DMS79 (cell line): ENCODE measurements at places on chromosomes 6 and 20.

DNA sequence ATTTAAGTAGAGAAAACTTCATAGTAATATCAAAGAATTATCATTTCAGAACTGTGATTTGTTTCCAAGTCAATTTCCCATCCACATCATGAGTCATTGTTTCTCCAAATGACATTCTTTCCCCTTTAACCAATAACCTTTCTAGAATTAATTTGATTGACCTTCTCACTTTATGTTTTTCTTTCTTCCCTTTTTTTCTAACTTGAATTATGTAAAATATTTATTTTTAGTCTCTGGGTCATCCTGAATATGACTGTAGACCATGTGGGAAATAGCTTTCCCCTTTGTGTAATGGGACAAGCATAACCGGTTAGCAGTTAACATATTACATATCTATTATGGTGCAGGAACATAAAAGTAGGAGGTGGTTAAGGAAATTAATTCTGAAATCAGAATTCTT is 291.1 kb downstream of the GJA1 start:
- DNase-seq, result no peak

DNA sequence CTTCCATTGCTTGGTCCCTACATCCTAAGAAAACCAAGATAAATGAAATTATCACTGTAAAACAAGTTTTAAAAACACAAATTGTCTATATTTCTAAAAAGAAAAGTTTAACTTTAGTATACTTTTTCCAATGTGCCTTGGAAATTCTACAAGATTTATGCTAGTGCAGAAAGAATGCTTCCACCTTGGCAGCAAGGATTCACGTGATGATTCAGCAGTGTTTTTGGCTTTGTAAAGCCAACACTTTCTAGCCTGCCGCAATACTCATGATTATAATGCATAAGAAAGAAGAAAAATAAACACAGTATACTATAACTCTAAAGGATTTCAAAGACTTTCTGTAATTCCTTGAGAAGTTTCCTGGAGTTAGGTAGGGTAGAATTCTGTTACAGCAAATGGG is 442.7 kb downstream of the TENT5A start:
- DNase-seq, result no peak

DNA sequence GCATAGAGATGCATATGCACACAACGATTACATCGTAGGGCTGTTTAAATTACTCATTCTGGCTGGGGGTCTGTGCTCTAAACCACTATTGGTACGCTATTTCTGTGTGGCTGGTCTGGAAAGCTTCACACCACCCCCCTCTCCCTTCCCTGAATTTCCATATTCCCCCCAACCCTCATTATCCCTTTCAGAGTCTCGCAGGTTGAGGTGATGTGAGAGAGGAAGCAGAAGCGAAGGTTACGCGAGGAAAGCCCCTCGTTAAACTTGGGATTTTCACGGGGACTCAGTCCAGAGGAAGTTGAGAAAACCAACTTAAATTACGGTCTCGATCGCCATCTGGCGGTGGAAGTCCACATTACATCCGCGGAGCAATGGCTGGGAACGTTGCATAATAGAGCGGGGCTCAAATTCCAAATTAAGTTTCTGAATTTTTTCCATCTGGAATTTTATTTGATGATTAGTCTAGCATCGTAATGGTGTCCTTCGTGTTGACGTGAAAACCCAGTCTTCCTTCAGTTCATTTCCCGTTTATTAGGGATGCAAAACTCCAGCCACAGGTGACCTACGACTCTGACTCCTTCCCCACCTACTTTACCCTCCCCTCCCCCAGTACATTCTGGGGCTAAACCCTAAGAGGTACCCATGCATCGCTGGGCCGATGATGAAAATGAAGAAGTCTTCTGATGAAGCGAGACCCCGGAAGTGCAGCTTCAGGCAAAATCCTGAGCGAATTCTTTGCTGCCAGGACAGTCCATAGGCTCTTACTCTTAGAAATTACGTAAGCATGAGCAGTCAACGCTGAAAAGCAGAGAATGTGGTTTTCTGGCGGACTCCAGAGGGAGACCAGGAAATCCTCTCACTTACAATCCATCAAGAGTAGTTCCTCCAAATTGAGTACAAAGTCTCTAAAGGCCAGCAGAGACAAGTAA is 19.7 kb downstream of the HLA-DOB start:
- DNase-seq, result peak; percentile 33

DNA sequence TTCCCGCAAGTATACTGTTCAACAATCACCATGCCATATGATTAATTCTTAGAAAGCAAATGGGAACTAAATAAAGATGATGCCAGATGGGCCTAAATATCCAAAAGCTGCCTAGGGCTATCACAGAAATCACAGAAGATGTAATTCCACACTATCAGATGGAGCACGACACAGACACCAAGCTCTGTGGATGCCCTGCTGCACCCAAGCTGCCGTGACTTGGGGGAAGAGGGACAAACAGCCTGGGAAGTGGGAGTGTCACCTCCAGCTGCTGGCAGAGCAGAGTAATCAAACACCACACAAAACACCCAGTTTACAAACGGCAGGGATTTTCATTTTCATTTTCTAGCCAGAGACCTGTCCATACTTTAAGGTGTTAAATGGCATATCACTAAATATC is 35.7 kb downstream of the PDE10A start:
- no peak for DNase-seq

DNA sequence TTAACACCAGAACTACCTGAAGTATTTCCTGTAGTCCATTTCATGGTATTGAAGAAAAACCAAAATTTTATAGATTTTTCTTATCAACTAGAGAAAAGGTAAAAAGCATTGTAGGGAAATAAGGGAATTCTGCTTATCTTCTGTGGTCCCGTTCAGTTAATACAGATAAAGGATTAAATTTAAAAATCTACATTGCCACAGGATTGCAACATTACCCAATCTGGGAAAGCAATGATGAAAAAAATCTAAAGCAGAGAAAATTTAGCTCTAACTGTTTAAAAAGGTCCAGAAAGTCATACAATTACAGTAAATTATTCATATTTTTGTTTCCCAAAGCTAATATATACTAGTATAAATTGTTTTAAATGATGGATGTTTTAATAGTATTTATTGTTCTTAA is 18.0 kb downstream of the POLH start:
- no peak for DNase-seq

DNA sequence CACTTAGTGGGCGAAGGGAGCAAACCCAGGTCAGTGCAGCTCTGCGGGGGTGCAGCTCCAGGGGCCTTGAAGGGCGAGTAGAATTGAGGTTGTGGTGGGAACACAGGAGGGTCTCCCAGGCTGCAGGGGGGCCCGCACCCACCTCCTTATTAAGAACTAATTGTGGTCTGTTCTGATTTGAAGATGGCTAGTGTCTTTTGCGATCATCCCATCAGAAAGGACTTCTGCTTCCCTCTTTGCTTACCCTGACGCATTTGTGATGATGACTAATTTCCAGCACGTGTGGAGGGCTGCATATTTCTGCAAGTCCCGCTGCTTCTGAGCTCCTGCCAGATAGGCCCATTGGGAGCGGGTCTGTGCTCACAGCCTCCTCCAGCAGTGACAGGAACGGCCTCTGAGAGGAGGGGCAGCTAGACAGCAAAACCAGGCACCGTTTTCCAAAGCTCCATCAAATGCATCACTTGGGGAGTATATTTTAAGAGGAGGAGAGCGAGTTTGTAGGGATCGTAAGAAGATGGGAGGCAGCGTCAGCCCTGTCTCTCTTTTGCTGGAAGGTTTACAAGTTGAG is 268.9 kb downstream of the CDH4 start:
- DNase-seq, result no peak

DNA sequence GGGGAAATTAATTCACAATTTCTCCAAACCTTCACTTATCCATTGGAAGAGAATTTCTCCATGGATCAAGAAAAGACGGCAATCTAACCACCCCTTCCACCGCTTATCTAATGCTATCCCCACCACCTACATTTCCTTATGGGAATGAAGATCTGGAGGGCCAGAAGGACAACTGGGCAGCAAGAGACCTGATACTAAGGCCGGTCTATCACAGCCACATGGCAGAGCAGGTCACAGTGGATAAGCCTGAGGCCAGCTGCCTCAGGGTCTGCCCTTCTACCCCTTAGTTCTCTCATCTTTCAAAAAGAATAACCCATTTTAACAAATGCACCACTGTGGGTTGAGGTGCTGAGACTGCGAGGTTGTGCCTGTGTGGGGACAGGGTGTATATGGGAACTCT is 37.1 kb downstream of the MAN1A1 start:
- no peak for DNase-seq

DNA sequence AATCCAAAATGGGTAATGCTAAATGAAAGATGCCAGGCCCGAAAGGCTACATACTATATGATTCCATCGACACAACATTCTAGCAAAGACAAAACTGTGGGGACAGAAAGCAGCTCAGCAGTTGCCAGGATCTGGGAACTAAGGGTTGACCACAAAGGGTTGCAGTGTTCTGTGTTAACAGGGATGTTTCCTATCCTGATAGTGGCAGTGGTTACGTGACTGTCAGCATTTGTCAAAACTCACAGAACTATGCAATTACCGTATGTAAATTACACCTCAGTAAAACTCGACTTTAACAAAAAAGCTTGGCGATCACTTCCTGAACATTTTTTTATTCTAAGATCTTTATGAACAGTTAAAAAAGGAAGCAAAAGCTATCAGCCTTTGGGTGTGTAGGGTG is 83.9 kb downstream of the BANF2 start:
- no peak for DNase-seq

GRCh38 chr20:32018269-32019155 is 8.3 kb downstream of the CCM2L start:
- DNase-seq, result peak; percentile 74

DNA sequence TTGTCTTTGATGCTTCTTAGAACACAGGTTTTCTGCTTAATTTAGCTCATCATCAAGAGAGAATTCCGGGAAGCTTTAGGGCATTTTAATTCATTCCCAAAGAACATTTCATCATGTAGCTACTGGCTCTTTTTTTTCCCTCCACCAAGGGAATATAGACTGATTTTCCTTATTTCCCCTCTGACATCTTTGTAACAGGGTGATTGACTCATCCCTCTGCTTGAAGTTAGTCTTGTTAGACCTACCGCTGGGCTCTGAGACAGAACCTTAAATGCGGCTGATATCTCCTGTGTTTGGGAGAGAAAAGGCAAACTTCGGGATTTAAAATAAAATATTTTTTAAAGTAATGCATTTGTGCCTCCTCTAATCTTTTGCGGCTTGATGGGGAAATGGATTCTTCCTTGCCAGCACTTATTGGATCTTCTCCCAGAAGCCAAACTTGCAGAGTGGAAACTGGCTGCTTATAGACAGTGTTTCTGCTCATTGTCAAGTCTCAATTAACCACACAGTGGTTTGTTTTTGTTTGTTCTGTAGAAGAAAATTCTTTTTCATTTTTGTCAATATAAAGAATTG is 272.7 kb upstream of the PLCB4 start:
- no peak for DNase-seq

GRCh38 chr6:31940256-31940664 is 5.6 kb upstream of the CFB start:
- DNase-seq, result no peak
